ENCODE measurements at places on chromosomes 13 and 19. TPM values are rescaled to one million over a fixed set of nuclear protein-coding genes. Genes with fewer than 3 reads are reported as not detected.

DNA sequence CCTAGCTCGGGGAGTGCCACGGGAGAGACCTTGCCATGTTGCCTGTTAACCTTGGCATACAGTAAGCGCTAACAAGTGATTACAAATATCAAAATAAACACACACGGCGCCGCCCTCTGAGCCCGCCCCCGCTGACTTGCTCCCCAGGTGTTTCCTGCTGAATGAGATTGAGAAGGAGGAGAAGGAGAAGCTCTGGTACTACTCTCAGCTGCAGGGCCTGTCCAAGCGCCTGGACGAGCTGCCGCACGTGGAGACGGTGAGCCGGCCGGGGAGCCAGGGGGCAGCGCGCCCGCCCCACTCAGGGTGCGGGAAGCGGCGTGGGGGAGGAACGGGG, 5.0 kb downstream of the APC2 start:
- DNase-seq, result peak; percentile 41

- no peak for DNase-seq
These were observed 87.6 kb upstream of the SPRY2 start for GRCh38 chr13:80428349-80429096.

- no peak for DNase-seq
These were observed 61.0 kb downstream of the SHISA2 start for GRCh38 chr13:25990801-25991200.

DNA sequence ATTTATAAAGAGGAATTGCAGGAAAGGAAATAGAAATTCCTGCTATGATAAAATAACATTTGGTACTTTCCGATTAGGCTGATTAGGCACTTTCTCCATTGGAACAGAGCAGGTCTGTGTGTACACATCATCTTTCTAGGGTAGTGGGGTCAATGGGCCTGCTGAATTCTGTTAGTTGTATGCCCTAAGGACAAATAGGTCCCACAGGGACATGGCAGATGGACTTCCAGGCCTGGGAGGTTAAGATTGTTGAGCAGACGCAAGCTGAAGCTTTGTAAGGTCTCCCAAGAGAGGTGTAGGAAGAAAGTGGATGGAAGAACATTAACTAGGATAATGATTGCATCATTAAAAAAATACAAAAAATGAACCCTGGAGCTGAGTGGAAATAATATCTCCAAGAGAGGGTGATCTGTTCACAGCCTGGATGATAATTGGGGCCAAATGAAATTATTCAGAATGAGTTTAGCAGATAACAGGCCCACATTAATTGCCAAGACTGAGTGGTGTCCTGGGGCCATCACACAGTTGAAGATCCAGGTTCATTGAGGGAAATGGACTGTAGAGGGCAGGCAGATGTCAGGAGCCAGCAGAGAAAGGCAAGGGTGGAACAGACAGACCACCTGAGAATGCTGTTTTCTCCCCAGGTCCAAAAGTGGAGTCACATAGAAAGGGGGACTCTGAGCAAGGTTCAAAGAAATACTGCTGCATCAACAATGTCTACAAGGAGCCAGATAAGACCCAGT, 215.1 kb downstream of the DNAJC15 start:
- no peak for DNase-seq

DNA sequence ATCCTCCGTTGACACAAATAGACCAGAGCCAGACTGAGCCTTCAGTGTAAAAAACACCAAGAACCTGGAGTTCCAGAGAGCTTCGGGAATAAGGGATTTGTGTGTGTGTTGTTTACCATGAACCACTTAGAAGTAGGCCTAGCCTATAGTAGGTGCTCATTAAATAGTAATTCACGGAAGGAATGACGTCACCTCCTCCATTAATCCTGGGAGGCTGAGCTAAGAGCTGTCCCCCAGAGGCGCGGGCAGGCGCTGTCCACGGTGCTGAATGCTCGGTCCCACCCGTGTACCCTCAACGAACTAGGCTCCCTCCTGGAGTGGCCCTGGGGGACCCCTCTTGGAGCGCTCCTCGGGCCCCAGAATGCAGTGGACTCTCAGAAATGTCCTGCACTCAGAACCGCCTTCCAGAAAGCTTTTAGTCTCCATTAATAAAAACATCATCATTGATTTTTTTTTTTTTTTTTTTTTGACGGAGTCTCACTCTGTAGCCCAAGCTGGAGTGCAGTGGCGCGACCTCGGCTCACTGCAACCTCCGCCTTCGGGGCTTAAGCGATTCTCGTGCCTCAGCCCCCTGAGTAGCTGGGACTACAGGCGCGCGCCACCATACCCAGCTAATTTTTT, 6.5 kb downstream of the UNC13A start:
- peak; percentile 30 for DNase-seq

GRCh38 chr19:11017275-11018035, 56.6 kb downstream of the SMARCA4 start:
- no peak for DNase-seq

- DNase-seq, result no peak
These were observed 10.5 kb downstream of the GTPBP3 start for GRCh38 chr19:17347877-17348276.

DNA sequence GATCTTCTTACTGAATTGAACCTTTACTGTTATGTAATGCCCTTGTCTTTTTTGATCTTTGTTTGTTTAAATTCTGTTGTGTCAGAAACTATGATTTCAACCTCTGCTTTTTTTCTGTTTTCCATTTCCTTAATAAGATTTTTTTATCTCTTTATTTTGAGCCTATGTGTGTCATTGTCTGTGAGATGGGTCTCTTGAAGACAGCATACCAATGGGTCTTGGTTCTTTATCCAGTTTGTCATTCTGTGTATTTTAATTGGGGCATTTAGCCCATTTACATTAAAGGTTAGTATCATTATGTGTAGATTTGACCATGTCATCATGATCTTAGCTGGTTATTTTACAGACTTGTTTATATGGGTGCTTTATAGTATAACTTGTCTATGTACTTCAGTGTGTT, 1803.3 kb downstream of the SLITRK5 start:
- no peak for DNase-seq

DNA sequence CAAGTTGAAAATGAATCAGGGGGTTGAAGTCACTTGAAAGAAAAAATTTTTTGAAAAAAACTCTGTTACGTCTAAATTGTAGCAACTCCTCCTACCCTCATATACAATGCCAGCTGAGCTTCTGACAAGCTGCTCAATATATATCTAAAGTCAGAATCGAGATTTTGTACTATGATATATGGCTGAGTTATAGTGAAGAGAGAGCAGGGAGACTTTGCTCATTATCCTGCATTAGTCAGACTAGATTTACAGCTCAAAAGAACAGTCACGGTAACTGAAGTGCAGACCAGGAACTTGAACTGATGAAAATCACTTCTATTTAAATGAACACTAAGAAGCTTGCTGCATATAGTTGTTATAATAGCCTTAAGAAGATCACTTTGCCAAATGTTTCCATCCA, 153.1 kb downstream of the LACC1 start:
- DNase-seq, result no peak

DNA sequence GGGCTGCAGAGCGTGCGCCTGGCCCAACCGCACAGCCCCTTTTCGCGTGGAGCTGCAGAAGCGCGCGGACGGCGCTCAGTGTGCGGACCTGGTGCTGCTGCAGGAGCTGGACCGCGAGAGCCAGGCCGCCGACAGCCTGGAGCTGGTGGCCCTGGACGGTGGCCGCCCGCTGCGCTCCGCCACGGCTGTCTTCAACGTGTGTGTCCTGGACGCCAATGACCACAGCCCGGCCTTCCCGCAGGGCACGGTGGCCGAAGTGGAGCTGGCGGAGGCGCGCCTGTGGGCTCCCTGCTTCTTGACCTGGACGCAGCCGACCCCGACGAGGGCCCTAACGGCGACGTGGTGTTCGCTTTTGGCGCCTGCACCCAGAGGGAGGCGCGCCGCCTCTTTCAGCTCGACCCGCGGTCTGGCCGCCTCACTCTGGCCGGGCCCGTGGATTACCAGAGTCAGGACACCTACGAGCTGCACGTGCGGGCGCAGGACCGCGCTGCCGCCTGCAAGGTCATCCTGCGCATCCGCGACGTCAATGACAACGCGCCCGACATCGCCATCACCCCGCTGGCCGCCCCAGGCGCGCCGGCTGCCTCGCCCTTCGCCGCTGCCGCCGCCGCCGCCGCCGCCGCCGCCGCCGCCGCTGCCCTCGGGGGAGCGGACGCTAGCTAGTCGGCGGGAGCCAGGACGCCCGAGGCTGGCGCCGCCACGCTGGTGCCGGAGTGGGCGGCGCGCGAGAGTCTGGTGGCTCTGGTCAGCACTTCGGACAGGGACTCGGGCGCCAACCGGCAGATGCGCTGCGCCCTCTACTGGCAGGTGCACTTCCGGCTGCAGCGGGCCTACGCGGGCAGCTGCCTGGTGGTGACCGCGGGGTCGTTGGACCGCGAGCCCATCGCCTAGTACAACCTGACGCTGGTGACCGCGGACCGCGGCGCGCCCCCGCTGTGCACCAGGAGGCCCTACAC, 172.2 kb downstream of the OLFM4 start:
- DNase-seq, result peak; percentile 65

DNA sequence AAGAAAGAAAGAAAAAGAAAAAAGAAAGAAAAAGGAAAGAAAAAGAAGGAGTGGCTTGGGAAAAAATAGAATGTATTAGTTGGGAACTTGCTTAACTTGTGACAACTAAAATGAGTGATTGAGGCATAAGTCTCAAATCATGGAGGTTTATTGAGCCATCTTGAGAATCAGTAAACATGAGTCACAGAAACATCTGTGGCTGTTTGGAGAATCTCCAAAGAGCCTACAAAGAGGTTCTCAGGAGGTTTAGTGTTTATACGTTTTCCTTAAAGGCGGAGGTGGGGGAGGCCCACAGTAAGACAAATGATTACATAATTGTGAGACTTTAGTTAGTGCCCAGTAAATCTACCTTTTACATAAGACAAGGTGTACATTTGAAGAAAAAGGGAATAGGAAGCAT, 38.6 kb downstream of the WDR87 start:
- DNase-seq, result no peak

- DNase-seq, result peak; percentile 99
These were observed 390 bp upstream of the PPP1R12C start for GRCh38 chr19:55117663-55118391.

DNA sequence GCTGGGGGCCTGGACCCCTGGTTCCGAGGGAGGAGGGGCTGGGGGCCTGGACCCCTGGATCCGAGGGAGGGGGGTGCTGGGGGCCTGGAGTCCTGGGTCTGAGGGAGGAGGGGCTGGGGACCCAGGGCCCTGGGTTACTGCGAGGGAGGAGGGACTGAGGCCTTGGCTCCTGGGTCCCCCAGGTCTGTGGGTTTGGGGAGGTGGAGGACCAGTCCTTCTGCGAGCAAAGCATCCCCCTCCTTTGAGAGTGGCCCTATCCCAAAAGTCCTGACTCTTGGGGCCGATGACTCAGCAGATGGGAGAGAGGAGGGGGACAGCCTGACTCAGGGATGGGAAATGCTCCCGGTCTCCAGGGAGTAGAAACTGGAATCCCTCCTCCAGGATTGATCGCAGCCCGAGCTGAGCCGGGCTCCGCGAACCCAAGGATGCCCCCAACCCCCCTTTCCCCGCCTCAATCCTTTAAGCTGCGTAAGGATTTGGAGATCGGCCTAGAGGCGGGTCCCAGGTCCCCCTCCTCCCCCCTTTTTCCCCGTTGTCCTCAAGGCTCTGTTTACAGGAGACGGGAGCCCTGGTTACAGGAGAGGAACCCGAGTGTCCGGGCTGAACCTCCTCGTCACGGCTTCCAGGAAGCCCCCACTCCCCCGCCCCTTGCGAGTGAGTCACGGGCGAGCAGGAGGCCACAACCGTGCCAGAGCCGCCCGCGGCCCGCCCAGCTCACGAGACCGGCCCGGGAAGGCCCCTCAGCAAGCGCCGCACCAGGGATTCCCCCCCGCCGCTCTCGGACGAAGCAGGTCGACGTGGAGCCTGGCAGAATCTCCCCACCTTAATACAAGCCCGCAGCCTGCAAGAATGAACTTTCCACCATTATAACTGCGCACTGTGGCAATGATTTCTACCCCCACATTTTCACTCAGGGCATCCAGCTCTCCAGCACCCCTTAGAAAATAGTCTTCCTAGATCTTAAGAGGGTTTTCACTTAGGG, 3.0 kb upstream of the ZFP36 start:
- DNase-seq, result peak; percentile 99

- DNase-seq, result no peak
These were observed 175.6 kb upstream of the SLITRK6 start for GRCh38 chr13:85974608-85975366.

DNA sequence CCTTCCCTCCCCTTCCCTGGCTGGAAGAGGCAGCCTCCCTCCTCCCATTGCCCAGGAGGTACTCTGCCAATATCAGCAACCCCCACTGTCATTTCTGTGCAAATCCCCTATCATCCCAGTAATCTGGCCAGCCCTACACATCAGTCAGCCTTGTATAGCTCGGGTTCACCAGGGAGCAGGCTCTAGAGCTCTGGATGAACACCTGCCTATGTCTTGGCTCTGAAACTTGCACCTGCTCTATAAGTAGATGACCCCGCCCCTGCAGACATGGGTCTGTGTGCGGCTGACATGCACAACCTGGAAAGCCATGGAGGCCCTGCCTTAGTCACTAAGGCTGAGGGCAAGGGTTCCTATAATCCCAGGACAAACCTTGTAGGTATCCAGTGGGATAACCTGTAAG, 1042.9 kb downstream of the UQCRFS1 start:
- DNase-seq, result no peak

GRCh38 chr19:38375748-38376147, 1.4 kb downstream of the PSMD8 start:
- no peak for DNase-seq

GRCh38 chr13:107942030-107942617, 273.2 kb downstream of the LIG4 start:
- DNase-seq, result no peak

- DNase-seq, result no peak
These were observed 1.6 kb downstream of the RNASEH2B start for GRCh38 chr13:50911081-50911631.

- no peak for DNase-seq
These were observed 29.5 kb upstream of the RBM26 start for GRCh38 chr13:79435561-79435990.

DNA sequence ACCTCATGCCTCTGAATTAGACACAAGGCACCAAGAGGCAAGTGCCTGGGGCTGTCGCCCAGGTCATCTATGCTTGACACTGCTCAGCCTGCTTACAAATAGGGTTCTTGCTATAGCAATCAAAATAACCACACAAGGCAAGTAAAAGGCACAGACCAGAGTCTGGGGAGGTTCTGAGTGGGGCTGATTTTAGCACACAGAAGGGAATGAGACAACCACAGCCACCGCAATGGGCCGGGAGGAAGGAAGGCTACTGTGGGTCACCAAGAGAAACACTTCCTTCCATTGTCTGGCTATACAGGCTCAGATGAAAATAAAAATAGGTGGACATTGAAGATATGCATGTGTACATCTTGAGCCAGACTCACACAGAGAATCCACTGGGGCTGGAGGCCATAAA, 159.1 kb downstream of the DLEU7 start:
- DNase-seq, result peak; percentile 26

GRCh38 chr19:19342086-19343015, 21.7 kb downstream of the MAU2 start:
- DNase-seq, result peak; percentile 79

- peak; percentile 23 for DNase-seq
These were observed 164.7 kb downstream of the KATNAL1 start for GRCh38 chr13:30142486-30143211.

The MCEMP1 gene
- total RNA-seq, result not detected

The ANKLE1 gene
- total RNA-seq, result 0.80 TPM

The NAPSA gene
- total RNA-seq, result 3.2 TPM

The NCCRP1 gene
- total RNA-seq, result 0.14 TPM

The GARIN5A gene
- 1.7 TPM for total RNA-seq

The TLE2 gene
- 40.0 TPM for total RNA-seq

The IGFL2 gene
- not detected for total RNA-seq

The ZNF613 gene
- 9.3 TPM for total RNA-seq

The TGDS gene
- 8.7 TPM for total RNA-seq

The ATP4A gene
- total RNA-seq, result not detected

Measured in mucosa of descending colon (tissue), 3 donors.